Activated CD4-positive, alpha-beta T cell treated with anti-CD3 and anti-CD28 coated beads for 36 hours (primary cell): ENCODE measurements at places on chromosomes 4 and X.

DNA sequence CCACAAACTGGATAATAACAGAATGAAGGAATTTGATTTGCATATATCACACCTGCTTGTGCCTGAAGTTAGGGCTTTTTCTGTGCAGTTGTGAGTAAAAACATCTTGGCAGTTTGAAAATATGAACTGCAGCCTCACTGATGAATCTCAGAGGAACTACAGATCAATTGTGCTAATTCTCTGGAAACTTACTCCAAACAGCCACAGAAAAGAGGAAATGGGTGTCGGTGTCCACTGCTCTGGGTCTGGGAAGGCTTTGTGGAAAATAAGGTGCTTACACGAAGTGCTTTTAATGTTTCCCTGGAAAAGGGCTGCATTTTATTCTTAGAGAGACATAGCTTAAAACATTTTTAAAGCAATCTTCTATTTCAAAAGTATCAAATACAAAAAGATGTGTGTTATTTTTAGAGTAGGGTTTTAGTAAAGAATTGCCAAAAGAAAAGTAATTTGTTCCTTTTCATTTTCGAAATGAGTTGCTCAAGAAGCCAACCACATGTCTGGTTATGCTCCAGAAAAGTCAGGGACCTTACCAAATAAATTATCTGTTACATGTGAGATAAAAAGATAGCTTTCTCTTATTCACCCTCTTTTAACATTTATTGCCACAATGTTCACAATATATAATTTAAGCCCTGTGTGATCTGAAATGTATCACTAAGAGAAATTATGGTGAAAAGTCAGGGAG is 240.1 kb downstream of the FRAS1 start:
- DNase-seq, result no peak

GRCh38 chrX:65502618-65503017 is 32.0 kb downstream of the LAS1L start:
- no peak for DNase-seq

DNA sequence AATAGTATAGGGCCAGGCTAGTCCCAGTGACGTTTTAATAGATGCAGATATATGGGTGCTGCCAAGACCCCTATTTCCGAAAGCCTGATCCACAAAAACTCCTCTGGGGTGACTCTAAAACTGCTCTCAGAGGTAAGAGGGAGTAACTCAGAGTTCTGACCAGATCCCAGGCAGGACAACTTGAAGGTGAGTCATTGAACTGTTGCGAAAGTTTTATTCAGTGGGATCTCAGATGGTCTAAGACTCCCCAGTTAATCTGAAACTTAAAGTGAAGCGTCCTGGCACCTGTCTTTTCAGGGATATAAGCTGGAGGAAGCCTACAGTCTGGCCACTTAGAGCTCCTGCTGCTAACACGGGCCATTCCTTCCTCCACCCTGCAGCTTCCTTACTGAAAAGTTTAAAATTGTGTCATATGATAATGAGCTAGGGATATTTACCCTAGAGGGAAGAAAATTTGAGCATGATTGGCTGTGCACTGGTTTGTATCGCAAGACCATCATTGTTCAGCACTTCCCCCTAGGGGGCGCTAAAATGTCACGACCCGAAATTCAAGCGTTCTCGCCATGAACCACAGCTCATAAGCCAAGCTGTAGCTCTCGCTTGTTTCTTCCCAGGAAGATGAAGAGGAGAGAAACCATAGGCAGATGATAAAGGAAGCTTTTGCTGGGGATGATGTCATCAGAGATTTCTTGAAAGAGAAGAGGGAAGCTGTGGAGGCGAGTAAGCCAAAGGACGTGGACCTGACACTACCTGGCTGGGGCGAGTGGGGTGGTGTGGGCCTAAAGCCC is 19.5 kb downstream of the UTP14A start:
- DNase-seq, result peak; percentile 80

DNA sequence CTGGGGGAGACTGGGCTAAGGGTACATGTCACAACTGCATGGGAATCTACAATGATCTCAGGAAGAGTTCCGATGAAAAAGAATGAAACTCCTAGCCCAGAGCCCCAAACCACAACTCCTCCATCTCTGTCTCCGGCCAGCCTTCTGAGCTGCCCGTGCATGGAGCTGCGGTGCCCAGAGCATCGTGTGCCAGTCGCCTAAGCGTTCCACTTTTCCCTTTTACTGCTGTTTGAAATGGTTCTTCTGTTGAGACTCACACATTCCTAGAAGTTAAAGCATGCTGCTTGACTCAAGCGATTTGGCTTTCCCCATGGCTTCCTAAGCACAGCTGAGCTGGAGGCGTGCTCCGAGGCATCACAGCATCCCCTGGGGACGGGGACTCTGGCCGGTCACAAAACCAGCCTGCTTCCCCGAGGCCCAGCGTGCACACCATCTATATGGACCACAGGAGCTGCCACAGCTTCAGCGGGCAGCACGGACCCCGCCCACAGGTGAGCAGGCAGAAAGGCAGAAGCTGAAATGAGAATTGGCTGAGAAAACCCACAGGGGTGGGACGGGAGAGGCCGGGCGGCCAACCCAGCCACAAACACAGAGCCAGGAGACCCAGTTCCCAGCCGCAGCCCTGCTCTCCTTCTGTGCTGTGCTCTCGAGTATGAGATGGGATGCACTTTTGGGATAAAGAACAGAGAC is 5.0 kb downstream of the CCNQ start:
- DNase-seq, result no peak

- no peak for DNase-seq
Observed at GRCh38 chr4:143351774-143352451, 15.2 kb downstream of the GAB1 start.
